Hypothalamus (tissue), 51 donors: ENCODE measurements at places on chromosomes 7 and 10.

DNA sequence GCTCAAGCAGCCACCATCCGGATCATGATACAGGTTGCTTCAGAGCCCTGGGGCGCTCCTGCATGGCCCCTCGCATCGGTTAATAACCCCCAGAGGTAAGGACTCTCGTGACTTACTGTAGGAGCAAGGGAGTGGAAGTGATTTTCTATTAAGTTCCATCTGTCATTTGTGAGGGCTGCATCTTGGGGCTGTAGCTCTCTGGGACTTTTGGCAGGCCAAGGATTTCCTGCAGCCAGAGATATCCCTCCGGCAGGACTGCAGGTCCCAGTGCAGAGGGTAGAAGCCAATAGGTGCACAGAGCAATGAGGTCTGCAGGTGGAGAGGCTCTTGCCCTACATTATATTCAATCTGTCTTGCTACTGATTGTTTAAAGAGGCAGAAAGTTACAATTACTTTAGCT lies 356.8 kb upstream of the ADARB2 start:
- DNase-seq, result no peak

- no peak for DNase-seq
Measured at GRCh38 chr10:34773636-34774630, 41.2 kb downstream of the PARD3 start.

DNA sequence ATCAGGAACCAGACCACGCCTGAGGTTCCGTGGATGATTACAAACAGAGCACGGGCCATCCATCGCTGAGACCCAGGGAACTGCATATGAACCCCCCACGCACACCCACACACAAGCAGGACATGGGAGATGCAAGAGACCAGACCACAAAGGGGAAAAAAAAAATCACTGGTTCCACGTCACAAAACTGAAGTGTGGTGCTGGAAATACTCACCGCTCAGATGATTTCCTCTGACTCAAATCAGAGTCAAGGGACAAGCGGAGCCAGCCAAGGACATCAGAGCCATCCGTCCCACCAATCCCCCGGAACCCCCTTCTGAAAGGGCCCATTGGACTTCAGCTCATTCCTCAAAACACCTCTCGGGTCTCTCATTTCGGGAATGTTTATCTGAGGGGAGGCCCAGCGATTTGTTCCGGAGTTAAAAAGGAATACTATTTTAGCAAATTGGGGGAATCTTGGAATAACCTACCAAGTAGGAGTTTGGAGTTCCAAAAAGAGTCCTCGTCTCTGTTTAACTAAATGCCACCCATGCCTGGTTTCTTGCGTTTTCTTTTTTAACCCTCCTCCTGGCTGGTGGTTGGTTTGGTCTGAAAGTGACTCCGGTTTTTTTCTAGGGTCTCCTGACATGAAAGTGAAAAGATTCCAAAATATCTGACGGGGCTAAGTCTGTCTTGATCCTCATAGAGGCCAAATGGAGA lies 15.0 kb downstream of the SNX8 start:
- DNase-seq, result no peak

GRCh38 chr10:104540181-104540580 lies 100.9 kb upstream of the SORCS3 start:
- DNase-seq, result no peak

GRCh38 chr10:101446071-101446470 lies 92.1 kb downstream of the BTRC start:
- no peak for DNase-seq

DNA sequence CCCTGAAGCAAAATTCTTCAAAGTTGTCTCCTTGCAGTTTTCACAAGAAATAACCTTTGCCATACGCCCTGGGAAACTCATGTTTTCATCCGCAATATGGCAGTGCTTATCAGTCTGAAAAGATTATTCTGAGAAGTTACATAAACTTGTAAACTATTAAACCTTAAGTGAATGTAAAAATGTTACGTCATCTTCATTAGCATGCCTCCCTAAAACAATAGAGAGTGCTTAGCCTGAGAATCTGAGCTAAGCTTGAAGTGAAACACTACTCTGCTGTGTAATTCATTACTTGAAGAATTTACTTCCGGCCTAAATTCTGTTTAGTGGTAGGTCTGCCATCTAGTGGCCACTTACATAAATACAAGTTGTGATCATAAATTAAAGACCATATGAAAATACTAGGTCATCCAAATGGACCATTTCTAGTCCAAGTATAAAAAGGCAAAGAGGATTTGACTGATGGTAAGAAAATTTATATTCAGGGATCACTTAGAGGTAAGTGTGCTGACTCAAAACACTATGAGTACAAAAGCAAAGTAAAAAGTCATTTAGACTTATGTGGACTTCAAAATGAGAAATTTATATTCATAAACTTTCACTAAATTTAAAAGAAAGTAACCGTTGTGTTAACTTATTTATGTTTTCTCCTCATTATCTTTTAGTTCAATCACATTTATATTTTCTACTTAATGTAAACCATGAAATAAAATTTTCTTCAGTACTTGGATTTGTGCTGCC lies 745.1 kb upstream of the LRRTM3 start:
- DNase-seq, result no peak

- DNase-seq, result no peak
Measured at GRCh38 chr10:58014436-58014835, 253.3 kb downstream of the IPMK start.

DNA sequence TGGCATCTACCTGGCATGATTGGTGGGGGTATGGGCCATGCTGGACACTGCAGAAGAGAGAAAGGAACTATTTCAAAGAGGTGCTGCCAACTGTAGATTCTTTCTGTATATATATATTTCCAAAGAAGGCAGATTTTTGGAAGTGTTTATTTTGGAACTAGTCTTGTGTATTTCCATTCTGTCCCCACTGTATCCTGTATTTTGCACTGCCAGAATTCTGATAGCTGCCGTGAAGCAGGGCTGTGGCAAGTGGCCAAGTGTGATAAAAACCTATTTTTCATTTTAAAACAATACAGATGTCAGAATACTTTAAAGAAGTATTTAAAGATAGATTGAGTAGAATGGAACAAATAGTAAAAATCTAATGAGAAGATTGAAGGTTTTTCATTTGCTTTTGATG lies 17.1 kb downstream of the MCU start:
- DNase-seq, result no peak

DNA sequence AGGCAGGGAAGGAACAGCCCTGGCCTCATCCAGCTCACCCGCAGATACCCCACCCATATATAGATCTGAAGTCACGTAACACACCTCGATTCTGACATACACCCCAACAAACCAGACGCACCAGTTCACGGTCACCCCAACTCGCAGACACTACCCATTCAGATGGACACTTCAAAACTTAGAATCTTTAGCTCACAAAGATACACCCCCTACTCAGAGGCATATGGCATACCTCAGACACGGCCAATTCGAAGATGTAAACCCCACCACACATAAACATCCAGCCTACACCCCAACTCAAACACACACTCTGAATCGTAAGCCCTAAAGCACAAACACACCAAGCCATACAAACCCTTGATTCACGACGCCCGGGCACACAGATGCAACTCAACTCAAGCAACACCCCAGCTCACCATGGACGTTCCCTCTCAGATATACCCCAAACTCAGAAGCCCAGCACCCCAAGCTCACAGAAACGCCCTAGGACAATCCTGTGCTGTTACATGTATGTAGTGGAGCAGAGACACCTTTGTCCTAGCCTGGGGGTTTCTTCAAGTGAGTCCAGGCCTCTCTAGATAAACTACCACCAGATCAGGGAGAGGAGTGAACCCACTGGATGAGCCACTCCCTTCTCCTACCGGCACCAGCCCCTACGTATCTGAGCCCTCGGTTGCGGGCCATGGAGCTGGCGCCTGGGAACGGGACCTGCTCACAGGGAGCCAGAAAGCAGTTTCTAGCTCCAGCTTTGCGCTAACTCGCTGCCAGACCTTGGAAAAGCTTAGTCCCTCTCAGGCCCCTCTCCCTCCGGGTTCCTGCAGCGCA lies 8.8 kb downstream of the PSD start:
- no peak for DNase-seq

DNA sequence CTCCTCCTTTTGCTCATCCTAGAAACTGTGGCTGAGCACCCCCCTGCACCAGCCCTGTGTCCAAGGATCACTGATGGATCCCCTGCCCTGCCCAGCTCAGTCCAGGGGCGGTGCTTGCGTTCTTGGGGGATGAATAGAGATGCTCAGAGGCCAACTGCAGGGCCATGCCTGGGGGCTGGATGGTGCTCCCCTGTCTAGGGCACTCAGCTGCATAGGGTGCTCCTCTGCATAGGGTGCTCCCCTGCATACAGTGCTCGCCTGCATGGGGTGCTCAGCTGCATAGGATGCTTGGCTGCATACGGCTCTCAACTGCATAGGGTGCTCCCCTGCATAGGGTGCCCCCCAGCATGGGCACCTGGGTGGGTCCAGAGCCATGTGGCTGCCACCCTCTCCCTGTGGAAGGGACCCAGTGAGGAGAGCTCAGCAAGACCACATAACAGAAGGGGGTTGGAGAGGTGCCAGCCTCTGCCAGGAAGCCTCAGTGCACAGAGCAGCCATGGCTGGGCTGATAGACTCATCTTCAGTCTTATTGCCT lies 95.0 kb downstream of the BMS1 start:
- no peak for DNase-seq

DNA sequence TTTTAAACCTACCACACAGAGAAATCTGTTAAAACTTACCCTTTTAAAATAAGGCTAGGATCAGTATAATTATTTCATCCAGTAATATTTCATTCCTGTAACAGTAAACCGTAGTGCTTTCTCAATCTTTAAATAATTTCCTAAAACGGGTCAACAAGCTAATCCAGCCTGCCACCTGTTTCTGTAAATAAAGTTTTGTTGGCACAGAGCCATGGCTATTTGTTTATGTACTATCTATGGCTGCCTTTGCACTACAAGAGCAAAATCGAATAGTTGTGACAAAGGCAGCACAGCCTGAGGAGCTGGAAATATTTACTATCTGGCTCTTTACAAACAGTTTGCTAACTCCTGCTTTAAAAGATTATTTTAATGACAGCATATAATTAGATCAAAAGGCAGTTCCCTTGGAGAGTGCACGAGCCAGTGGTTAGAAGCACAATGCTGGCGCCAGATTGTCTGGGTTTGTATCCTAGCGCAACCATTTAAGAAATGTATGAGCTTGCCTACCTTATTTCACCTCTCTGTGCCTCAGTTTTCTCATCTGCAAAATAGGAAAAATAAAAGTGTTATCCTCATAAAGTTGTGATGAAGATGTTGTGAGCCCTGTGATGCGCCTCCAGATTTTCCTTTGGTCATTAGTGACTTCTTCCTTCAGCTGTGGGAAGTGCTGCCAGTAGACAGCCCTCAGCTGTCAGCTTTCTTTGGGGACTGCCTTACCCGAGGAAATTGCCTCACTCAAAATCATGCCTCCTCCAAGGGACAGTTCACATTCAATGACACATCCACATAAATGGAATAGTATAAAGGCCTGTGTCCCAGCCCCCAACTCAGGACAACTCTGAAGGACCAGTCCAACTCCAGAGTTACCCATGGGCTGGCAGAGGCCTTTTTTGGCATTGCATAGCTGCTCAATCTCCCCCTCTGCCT lies 11.8 kb upstream of the MIOS start:
- DNase-seq, result no peak

- DNase-seq, result no peak
Measured at GRCh38 chr7:50155755-50156154, 62.7 kb upstream of the ZPBP start.

- DNase-seq, result no peak
Measured at GRCh38 chr7:126856691-126857291, 395.9 kb downstream of the GRM8 start.

DNA sequence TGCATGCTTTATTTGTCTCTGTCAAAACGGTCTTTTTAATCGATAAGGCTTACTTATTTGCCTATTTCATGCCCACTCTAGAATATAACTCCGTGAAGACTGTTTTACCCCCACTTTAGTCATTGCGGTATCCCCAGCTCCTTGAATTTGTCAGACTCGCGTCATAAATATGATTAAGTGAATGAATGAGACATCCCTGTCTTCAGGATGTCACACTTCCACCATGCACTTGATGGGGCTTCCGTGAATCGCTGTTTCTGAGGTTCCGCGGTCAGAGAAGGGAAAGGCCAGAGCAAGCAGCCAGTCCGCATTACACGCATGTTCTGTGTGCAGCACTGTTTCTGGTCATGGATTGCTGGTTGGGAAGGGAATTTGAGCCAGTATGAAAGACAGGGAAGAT lies 138.8 kb downstream of the CELF2 start:
- DNase-seq, result no peak

- peak; percentile 7 for DNase-seq
Measured at GRCh38 chr10:32795598-32796183, 162.3 kb downstream of the ITGB1 start.

GRCh38 chr7:106590209-106590816 lies 70.6 kb downstream of the CCDC71L start:
- no peak for DNase-seq

GRCh38 chr7:133783276-133783675 lies 343.9 kb upstream of the LRGUK start:
- no peak for DNase-seq

- no peak for DNase-seq
Measured at GRCh38 chr10:131184503-131184902, 127.0 kb downstream of the TCERG1L start.

- no peak for DNase-seq
Measured at GRCh38 chr7:12030116-12030515, 181.0 kb upstream of the TMEM106B start.

- no peak for DNase-seq
Measured at GRCh38 chr7:28481091-28481926, 69.0 kb downstream of the CREB5 start.

GRCh38 chr7:20574784-20575720 lies 40.4 kb upstream of the ABCB5 start:
- DNase-seq, result no peak

GRCh38 chr7:6656413-6656812 lies 19.3 kb downstream of the ZNF316 start:
- no peak for DNase-seq

GRCh38 chr10:69224862-69225657 lies 4.9 kb downstream of the HKDC1 start:
- DNase-seq, result no peak

- no peak for DNase-seq
Measured at GRCh38 chr10:12876266-12876665, 125.2 kb downstream of the CCDC3 start.

- no peak for DNase-seq
Measured at GRCh38 chr10:31239961-31240360, 79.1 kb upstream of the ZEB1 start.

DNA sequence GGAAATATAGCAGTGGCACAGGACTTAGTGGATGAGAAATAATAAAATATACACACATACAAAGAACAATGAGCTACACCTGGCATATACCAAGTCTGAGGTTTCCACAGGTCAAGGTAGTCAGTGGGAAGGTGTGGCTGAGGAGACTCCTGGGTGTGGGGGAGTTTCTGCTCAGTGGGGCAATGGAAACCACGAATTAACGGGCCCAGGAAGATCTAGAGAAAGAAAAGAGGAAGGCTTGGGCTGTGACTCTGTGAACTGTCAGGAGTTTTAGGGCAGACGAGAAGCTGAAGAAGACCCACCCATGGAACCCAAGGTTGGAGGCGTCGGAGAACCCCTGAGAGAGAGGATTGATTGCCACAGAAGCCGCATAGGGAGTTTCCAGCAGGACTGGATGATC lies 196.5 kb downstream of the HERPUD2 start:
- no peak for DNase-seq
